ENCODE measurements at places on chromosomes 6 and 20.

DNA sequence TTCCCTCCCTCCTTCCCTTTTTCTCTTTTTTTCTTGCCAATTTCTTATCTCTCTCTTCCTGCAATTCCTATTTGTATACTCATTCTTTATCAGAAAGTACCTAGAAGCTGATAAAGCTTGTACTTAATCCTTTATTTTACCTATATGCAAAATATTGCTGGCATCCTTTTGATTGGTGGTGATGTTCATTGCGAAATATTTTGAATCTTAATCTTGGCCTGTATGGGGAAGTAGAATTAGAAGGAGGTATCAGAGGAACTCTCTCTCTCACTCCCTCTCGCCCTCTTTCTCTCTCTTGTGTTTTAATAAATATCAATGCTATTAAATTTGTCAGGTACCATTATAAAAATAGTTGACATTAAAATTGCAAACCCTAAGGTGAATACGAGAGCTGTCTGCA is 52.8 kb downstream of the UST start:
- no peak for DNase-seq

- no peak for DNase-seq
These were observed 47.3 kb upstream of the CDYL start for GRCh38 chr6:4728926-4729325.

GRCh38 chr20:32743237-32744112 is at the start of gene COMMD7:
Gene COMMD7, minus strand, starts transcription at chr20:32743467. Its CDS starts 76 bp downstream, at chr20:32743391.
- DNase-seq = peak; percentile 70

DNA sequence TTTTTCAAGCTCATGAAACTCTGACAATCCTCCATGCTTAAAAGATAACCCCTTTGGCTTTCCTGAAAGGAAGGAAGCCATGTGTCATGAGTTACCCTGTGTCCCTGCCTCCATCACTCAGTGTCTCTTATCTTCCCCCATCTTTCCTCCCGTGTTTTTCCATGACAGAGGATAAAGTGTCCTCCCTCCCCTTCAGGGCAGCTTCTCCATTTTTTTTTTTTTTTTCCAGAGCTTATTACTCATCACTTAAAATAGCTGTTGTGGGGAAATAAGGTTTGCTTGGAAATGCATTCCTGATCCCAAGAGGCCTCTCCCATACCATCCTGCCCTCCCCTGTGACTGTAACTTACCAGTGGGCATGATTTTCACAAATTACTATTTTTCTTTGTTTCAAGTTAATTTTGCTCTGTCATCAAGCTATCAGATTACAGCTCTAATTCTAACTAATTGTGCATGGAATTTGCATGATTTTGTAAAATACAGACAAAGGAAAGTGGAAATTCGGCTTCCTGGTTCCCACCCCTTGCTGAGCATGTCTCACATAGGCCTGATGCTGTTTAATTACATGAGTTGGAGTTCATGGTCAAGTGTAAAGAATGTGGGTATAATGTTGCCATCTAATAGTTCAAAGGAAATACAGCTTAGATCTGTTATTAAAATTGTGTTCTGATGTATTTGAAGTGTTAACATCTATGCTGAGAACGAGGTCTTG is 614.5 kb upstream of the FLRT3 start:
- DNase-seq = no peak

DNA sequence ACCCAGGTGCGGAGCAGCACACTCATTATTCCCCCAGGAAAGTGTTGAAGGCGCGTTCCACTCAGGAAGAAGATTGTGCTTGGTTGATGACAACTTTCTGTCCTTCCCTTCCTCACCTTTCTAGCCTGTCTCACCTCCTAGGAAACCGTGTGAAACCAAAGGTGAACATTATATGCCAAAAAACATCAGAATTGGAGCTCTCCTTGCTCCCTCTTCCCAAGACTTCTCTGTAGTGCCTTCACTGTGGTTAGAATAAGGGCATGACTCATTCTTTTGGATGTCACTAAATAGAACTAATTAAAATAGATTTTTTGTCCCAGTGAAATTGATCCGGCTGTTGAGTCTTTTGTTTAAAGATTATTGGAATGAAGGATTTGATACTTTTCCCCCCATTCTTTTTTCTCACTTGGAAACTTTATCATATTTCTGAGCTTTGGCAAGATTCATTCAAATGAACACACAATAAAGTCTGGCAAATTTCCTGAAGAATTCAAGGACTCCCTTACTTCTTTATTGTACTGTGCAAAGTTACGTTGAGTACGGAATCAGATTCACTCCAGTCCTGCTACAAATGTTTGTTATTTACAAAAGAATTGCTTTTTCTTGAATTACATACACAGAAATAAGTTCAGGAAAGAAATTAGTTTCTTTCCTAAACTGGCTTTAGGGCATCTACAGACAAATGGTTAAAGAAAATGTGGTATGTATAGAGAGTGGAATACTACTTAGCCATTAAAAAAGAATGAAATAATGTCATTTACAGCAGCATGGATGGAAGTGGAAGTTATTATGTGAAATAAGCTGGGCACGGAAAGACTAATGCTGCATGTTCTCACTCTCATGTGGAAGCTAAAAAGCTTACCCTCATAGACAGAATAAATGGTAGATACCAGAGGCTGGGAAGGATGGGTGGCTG is 142.8 kb upstream of the AKAP12 start:
- no peak for DNase-seq

DNA sequence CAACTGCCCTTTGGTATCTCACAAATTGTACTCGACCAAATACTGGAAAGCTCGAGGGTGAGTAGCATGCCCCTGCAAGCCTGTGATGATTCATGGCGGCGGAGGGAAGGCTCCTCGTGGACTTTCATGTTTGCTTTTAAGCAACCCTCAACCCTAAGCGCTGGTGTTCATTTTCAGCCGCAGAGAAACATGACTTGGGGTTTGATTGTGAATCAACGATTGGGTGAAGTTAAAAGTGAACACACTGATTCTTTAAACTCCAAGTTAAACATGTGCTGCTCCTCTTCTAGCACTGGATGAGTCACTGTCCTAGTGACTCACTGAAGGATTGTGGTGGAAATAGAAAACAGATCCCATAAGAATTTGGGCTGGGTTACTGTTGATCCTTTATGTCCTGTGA is 8.3 kb downstream of the CD109 start:
- DNase-seq = no peak

GRCh38 chr20:38209736-38210405 is 44.8 kb upstream of the TGM2 start:
- DNase-seq = no peak

- no peak for DNase-seq
These were observed 31.3 kb downstream of the GPRC6A start for GRCh38 chr6:116797585-116797984.

- peak; percentile 43 for DNase-seq
These were observed 982 bp downstream of the DNAJC5 start for GRCh38 chr20:63895952-63896263.

DNA sequence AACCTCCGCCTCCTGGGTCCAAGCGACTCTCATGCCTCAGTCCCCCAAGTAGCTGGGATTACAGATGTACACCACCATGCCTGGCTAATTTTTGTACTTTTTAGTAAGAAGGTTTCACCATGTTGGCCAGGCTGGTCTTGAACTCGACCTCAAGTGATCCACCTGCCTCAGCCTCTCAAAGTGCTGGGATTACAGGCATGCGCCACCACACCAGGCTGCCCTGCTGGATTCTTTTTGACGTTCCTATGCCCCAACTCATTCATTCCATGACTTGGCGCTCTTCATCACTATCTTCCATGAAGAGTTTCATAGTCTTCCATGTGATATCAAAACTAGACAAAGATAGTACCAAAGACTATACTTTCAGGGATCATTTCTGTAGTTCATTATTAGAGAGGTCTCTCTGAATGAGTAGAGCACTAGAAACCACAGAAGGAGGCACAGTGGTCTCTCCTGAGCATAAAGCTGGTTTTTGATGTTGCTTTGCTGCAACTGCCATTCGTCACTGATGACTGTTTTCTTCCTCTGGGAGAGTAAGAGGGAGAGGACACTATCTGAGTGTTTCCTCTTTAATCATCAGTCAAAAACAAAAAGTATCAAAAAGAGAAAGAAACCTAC is 23.5 kb downstream of the DNAAF9 start:
- no peak for DNase-seq

DNA sequence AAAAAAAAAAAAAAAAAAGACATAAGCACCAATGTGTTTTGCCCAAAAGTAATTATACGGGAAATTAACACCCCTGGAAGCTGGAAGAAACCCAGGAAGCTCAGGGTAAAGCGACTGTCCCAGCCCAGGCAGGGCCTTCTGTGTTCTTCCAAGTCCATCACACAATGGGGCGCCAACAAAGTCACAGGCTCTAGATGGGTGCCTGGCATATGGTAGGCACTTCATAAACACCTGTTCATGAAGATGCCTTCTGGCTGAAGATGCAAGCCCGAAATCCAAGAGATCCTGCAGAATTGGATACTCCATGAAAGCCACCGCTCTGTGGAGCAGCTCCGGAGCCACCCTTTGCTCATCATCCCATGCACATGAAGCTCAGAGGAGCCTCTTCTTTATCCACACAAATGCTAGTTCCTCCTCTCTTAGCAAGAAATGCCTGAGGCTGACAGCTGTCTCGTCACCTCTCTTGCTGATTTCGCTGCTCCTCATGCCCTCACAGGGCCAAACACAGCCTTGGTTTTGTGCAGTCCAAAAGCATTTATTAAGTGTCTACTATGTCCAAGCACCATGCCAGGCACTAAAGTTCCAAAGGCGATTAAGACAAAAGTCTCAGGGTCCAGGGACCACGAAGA is 76.6 kb downstream of the TRERF1 start:
- no peak for DNase-seq

DNA sequence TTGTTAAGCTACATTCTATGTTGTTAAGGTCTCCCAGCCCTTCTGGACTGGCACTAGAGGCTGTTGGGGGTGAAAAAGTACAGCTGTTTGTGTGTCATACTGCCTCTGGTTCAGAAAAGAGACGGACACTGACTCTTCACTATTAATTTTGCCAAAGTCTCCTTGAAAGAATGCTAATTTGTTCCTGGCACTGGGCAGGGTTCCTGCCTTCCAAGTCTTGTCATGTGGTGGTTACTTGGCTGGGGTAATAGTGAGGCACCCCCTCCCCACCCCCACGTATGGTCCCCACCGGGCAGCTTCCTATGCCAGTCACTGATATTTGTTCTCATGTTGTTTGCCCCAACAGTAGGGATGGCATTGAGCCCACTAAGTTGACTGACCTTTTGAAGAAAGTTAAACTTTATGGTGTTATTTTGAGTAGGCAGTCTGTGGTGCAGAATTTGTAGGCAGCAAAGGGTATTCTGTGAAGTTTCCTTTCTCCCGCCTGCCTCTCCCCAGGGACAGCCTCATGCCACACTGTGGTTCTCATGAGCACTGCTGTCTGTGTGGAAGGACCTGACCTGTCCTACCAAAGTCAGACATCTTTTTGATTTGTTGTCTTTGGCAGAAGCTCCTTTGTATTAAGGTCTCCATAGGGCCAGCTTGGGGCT is 8.7 kb downstream of the CDS2 start:
- DNase-seq = no peak

- no peak for DNase-seq
These were observed 61.0 kb upstream of the NHSL1 start for GRCh38 chr6:138560130-138560860.

- DNase-seq = no peak
These were observed 407.4 kb upstream of the RGS17 start for GRCh38 chr6:153538491-153538890.

DNA sequence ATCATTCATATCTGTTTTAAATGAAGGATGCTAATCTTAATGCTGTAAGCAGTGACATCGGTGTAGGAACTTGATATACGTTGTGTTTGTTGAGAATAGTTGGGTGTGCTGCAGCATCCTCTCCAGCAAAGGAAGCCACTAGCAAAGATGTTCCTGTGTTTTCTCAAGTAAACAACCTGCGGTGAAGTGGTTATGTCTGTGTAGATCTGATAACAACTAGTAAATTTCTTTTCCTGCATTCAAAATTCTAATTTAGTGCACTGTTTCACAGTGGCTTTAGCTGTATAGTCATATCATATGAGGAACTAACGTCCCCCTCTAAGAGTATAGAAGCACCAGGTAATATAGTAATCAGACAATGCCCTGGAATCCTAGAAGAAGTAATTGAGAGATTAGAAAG is 38.7 kb downstream of the NCOA7 start:
- DNase-seq = peak; percentile 14

- no peak for DNase-seq
These were observed 57.9 kb upstream of the RCAN2 start for GRCh38 chr6:46549155-46549554.

DNA sequence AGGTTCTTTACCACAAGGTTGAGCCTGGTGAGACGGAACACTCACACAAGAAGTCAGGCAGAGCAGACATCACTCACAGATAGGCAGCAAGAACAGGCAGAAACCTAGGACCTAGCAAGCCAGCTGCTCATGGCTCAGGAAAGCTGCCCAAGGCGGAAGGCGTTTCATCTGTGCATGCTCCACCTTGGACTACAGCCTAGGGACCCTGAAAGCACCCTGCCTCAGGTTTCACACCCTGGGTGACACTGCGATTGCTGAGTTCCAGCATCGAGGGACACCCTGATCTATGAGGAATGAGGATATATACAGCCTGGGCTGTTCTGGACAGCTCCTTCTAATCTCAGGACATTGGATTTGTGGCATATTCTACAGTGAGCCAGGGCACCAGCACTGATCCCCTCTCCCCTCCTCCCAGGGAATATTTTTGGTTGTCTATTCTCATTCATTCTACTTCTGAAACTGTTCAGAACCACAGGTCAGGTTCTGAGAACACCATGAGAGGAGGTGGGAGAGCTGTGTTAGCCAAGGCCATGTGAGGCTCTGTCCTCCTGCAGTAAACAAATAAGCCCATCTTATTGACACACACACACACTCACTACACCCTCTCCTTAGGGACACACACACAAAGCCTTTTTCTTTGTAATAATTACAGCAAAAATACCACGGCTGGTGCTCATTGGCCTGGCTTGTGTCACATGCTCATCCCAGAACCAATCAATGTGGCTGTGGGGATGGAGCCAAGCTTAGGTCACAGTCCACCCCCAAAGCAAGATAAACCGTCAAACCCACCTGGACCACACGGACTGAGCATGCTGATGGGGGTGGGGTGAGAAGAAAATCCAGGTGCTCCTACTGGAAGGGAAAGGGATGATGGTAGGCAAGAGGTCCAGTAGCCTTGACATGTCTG is 26.3 kb upstream of the PMEPA1 start:
- DNase-seq = no peak

All from CD8-positive, alpha-beta memory T cell (primary cell).